T-helper 17 cell (primary cell): ENCODE measurements at places on chromosomes 16 and 17.
A peak's percentile ranks its signal among the peaks of the same experiment; 100 is the strongest.

- DNase-seq, result no peak
Measured at GRCh38 chr17:30220414-30220813, 15.1 kb downstream of the SLC6A4 start.

- no peak for DNase-seq
Measured at GRCh38 chr17:81097943-81098308, 63.0 kb downstream of the BAIAP2 start.

DNA sequence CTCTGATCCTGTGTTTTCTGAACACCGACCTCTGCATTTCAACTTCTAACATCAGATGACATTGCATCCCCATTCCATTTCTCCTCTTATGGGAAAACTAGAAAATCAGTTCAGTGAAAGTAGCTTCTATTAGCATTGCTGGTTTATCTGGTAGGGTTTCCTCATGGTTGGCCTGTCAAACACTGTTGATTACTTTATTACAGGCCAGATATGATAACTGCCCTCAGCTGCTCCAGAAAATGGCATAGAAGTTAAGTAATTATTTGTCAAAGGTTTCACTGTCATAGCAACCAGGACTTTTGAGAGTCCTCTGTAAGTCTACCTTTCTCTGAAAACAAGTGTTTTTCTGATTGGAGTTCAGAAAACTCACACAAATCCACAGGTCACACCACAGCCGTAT, 3.0 kb downstream of the GFOD2 start:
- no peak for DNase-seq

GRCh38 chr17:31390426-31390747, 1.1 kb upstream of the RAB11FIP4 start:
- no peak for DNase-seq

DNA sequence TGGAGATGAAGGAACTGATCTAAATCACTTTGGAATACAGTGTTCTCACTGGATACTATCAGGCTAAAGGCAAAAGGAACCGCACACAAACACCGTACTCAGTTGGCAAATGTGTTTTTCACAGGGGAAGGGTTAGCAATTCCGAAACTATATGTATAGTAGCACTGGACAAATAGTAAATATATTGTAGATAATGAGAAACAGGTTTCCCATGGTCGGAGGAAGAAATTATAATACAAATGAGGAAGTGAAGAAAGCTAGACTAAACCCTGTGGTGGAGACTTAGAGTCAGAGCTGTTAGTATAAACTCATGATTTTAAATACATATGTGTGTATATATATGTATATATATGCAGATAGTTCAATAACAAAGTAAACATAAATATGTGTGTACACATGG, 414.1 kb upstream of the SALL1 start:
- DNase-seq, result no peak

DNA sequence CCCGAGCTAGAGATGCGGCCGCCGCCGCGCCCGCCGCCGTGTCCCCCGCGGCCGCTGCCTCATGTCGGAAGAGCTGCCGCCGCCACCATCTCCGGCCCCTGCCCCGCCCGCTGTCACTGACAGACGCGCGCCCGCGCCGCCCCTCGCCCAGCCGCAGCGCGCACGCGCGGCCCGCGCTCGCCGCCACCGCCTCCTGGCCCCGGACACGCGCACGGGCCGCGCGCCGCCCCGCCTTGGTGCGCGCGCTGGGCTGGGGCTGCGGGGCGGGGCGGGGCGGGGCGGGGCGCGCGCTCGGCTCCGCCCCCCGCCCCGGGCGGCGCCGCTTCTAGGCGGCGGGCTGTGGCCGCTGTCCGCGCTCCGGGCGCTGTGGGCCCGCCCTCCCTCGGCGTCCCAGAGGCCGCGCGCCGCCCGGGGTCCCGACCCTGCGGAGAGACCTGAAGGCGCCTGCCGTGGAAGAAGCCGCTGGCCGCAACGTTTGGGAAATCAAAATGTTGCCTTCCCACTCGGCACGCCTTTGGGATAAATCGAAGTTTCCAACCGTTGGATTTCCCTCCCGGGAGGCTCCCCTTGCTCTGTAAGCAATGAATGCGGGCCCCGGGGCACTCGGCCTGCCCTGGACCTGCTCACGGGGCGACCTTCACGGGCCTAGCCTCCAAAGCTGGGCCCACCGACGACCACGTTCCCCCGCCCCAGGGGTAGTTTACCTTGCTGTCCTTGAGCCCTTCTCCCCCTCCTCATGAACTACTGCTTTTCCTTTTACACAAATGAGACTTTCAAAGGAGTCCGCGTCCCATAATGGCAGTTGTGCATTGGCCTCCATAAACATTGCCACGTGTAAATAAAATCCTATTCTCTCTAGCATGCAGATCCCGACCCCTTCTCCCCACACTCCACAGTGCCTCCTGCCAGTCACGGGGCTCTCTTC, at the start of gene ADCY9:
ADCY9 (minus strand) TSS at position 118 of the 925 bp plus-strand sequence. CDS start 1,000 bp downstream, outside the sequence.
- DNase-seq, result peak; percentile 76

DNA sequence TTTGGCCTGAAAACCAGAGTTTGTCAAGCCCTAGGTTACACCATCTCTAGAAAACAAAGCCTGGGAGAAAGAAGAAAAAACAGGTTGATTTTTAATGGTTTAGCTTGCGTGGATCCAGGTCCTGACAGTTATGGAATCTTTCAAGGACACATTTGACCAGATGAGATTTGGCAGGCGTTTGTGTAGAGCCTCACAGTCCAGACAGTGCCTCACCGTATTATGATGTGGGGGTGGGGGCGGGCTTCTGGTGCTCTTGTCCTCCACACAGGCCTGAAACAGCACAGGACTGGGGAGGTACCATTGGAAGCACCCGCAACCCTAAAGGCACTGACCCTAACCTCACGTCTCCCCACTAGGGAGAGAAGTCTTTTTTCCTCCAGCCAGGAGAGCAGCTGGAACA, 19.6 kb downstream of the MVP start:
- no peak for DNase-seq

DNA sequence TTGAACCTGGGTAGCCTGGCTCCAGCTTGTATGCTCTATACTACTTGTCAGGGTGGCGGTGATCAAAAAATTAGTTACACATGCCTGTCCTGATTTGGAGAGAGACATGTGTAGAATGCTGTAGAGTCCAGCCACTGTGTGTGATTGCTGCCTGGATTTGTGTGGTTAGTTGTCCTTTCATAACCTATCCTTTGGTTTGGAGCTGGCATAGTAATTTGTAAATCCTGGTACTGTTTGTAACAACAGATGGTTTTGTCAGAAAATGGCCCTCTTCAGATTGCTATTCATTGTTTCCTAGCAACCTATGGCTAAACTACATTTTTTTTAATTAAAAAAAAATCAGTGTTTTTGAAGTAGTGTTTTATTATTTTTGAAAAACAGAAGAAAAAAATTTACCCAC, 30.5 kb downstream of the ETV4 start:
- DNase-seq, result no peak

DNA sequence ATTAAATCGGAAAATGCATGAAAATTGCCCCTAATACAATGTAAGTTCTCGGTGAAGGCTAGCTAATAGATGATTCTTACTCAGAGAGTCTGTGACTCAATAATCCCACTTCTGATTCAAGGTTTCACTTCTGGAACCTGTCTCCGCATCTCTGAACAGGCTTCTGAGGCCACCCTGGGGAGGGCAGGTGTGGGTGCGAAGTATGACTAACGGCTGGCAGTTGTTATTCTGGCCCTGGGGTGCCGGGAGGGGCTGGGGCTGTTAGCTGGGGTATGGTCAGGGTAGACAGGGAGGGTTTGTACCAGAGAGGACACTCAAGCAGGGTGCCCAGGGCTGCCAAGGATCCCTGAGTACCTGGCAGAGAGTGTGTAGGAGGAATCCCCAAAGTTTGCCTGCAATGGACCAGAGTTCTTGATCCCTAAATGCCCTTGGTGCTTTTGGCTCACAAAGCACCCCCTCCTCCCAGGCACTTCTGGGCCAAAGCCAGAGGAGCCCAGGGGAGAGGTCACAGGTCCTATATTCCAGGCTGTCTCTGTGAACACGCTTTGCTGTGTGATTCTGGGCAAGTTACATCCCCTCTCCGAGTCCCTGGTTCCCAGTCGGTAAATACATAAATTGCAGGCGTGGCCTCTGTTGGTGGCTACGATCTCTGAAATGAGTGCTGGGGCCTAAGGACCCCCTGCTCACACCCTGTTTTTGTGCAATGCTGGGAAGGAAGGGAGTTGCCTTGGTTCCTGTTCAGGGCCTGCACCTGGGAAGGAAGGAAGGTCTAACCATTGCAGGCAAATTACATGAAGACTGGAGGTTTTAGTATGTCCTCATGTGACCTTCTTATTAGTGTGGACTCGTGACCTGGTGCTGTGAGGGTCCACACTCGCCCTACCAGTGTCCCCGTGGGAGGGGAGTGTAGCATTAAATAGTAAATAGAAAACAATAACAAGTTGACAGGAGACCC, 49.9 kb upstream of the CPNE2 start:
- no peak for DNase-seq

- DNase-seq, result peak; percentile 49
Measured at GRCh38 chr17:7435676-7436555, 681 bp downstream of the TMEM102 start.

- no peak for DNase-seq
Measured at GRCh38 chr16:72665701-72666100, 382.2 kb downstream of the ZFHX3 start.

- DNase-seq, result no peak
Measured at GRCh38 chr17:28662527-28662829, 473 bp downstream of the SUPT6H start.

DNA sequence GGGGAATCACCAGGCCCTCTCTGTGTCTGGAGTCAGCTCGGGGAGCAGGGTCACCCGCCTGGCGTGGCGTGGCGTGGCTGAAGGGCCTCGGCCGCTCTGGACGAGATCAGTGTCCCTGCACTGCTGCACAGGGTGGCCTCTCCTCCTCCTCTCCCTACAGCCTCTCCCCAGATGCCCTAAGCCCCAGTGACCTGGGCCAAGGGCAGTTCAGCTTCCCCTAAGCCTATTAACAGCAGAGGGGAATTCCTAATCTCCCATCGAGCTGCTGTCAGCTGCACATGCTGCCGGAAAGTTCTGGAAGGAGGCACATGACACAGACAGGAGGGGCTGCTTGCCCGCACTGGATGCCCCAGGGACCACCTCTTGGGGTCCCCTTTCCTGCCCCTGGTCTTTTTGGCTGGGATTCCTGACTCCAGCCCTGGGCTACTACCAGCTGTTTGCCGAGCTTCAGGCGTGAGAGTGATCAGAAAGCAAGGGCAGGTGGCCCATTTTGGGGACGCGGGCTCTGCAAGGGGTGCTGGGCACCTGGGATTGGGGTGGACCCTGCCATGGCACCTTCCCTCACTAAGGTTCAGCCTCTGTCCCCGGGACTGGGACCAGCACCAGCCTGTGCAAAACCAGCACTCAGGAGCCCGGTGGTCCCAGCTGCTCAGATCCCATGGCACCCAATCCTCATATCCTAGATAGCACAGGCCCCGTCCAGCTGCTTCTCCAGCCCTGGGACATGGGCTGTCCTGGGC, 794 bp downstream of the PDE6G start:
- DNase-seq, result no peak

DNA sequence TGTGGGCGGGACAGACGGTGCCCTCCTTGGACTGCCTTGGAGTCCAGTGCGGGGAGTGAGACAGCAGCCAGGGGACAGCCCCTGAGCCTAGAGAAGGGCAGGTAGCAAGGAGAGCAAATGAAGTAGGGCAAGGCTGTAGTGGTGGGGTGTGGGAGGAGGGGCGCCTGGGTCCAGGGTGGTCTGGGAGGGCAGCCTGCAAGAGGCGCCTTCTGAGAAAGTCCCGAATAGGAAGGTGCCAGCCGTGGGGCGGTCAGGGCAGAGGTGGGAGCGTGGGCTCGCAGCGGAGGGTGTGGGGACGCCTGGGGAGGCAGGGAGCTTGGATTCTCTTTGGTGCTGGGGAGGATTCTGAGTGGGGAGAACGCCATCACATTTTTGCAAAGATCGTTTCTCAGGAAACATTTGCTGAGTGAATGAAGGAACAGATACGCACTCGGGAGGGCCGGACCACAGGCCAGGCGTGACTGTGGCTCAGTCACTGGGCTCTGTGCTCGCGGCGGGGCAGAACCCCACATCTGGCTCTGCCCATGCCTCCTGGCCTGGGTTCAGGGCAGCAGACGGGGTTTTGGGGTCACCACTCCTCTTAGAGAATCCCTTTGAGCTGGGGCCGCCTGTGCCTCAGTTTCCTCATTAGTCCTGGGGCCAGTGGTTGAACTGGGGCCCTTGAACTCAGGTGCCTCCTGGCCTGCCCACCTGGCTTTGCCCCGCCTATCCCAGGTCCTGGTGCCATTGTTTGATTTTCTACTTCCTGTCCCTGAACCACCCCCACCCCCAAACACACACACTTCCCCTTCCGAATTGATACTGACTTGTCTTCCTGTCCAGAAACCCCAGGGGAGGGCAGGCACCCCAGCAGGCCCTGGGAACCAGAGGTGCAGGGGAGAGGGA, 4.2 kb downstream of the SNN start:
- no peak for DNase-seq

DNA sequence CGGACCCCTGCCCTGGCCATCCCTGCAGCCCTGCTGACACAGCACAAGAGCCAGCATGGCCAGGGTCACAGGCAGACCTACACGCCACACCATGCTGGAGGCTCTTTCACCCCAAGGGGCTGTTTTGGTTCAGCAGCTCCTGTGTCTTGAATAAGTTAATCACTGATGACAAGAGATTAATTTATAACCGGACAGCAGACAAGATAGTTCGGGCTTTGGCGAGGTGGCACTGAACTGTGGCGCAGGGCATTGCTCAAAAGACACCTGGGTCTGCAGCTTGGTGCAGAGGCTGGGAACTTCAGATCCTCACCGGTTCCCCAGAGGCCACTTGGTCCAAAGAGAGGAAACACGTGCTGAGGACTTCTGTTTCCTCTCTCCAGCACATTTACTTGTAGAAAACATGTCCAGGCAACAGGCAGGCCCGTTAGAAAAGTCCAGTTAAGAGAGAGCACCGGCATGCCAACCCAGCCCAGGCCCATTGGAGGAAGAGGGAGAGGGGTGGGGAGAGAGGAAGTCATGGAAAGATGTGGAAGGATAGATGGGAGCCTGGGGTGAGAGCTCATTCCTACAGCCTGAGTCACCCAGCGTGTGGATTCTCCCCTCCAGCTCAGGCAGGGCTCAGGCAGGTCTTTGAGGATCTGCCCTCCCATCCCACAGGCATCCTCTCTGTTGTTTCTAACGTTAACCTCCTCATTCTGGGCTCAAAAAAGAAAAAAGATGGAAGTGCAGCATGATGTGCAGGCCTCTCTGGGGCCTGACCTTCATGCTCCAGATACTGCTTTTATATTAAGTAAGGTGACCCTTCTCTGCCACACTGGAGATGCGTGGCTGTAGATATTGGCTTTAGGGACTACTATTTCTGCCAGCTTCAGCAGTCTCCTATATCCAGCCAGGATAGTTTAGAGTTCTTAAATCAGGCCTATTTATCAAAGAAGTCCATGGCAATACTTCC, 80.0 kb upstream of the HNF1B start:
- no peak for DNase-seq

DNA sequence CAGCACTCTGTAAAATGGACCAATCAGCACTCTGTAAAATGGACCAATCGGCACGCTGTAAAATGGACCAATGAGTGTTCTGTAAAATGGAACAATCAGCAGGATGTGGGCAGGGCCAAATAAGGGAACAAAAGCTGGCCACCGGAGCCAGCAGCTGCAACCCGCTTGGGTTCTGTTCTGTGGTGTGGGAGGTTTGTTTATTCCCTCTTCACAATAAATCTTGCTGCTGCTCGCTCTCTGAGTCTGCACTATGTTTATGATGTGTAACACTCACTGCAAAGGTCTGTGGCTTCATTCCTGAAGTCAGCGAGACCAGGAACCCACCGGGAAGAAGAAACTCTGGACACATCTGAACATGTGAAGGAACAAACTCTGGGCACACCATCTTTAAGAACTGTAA, 20.5 kb downstream of the TMEM100 start:
- no peak for DNase-seq

GRCh38 chr17:73826872-73827228, 182.6 kb upstream of the SDK2 start:
- no peak for DNase-seq
